Activated CD8-positive, alpha-beta memory T cell treated with anti-CD3 and anti-CD28 coated beads for 48 hours (primary cell): ENCODE measurements at places on chromosomes 6 and 20.

- DNase-seq = no peak
These were observed 5.8 kb upstream of the MLN start for GRCh38 chr6:33809594-33809993.

DNA sequence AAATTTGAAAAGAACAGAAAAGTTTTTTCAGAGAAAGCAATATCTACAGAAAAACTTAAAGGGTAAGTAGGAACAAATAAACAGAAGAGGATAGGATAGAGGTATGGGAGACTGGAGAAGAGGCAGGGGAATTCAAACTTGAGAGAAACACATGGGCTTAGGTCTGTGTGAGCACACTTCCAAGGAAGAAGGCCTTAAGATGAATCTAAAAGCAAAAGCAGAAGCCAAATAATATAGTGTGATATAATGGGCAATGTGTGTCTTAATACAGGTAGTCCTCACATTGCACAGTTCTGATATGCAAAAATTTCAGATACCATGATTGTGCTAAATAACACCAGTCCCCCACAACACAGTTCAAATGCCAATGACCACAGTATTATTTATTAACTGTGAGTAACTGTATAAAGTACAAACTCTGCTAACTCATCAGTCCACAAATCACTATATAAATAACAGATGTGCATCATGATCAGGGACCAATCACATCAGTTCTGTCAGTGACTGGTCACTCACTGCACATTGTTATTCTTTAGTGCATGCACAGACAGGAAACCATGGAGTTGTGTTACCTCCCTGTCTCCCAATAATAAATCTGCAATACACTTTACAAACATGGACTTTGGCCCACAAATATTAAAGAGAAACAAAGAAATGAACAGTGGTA is 18.6 kb downstream of the SNX14 start:
- DNase-seq = no peak

- no peak for DNase-seq
These were observed 588 bp upstream of the NCOA3 start for GRCh38 chr20:47501116-47501481.

- DNase-seq = no peak
These were observed 236.0 kb downstream of the ADGRG6 start for GRCh38 chr6:142537612-142538478.

DNA sequence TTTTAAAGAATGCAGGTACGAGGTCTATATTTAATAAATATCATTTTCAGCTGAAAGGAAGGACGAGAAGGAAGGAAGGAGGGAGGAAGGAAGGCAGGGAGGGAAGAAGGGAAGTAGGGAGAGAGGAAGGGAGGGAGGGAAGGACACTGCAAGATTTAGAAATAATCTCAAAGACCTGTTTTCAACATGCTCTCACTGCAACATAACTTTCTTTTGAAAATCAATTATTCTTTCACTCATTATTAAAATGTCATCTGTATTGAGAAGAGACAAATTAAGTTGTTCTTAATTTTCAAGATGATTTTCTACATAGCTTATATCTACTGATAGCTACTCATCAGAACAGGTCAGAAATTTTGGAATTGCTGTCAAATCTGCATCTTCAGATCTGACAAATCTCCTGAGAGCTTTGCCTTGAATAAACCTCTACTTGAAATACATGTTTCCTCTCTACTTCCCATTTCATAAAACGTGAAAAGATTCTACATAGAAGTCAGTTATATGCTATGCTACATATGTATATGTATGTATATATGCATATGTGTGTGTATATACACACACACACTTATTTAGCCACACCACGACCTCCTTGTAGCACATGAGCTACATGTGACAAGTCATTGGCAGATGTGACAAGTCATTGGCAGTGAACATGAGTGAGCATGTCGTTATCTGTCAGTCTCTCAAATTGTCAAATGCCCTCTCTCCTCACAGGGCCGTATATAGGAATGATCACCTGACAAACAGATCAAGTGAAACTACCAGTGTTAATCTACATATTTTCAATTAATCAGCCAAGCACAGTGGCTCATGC is 241.6 kb downstream of the LY86 start:
- DNase-seq = no peak

DNA sequence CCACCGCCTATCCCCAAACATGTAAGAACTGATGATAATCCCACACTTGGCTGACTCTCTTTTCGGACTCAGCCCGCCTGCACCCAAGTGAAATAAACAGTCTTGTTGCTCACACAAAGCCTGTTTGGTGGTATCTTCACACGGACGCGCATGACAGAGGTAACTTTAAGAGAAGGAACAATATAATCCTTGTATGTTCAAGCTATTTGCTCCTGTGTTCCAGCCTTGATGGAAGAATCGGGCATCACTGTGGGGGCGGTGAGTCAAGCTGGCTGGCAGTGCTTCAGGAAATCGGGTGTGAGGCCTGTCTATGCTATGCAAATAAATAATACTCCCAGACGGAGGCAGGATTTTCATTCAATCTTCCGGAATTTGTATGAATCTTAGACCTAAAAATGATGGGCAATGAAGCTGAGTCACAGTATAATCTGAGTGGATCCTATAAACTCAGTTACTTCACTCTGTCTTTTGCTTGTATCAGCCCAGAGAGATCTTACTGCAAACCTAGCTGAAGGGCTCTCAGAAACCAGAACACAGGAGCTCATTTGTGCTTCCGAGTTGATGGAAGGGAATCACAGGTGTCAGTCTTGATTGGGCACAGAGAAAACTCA is 45.2 kb upstream of the NT5E start:
- no peak for DNase-seq

DNA sequence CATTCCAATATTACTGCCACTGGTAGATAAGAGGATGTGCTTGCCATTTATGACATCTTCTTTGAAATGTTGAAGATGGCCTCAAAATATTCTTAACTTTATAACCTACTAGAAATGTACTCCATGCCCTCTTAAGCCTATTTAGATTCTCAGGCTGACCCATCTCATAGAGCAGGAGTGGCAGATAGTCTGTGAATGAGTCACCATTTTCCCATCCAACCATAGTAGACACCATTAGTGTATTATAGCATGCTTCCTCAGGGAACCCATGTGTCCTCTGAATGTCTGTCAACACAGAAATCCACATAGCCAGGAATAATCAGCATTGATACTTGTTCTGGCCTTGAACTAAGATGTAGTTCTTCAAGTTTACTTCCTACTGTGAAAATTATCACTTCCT is 150.2 kb downstream of the IMPG1 start:
- no peak for DNase-seq

GRCh38 chr20:32894711-32895355 is 36.1 kb downstream of the EFCAB8 start:
- no peak for DNase-seq

- no peak for DNase-seq
These were observed 19.2 kb upstream of the MRPS10 start for GRCh38 chr6:42236682-42237473.
